CD14-positive monocyte (primary cell): ENCODE measurements at places on chromosomes 13 and 19.
A peak's percentile ranks its signal among the peaks of the same experiment; 100 is the strongest.

GRCh38 chr19:43101950-43102349 is 19.4 kb upstream of the PSG2 start:
- H3K27me3 ChIP-seq, result no peaks in the 10 kb centered on the region
- H3K4me3 ChIP-seq, result no peak overlapping the region

DNA sequence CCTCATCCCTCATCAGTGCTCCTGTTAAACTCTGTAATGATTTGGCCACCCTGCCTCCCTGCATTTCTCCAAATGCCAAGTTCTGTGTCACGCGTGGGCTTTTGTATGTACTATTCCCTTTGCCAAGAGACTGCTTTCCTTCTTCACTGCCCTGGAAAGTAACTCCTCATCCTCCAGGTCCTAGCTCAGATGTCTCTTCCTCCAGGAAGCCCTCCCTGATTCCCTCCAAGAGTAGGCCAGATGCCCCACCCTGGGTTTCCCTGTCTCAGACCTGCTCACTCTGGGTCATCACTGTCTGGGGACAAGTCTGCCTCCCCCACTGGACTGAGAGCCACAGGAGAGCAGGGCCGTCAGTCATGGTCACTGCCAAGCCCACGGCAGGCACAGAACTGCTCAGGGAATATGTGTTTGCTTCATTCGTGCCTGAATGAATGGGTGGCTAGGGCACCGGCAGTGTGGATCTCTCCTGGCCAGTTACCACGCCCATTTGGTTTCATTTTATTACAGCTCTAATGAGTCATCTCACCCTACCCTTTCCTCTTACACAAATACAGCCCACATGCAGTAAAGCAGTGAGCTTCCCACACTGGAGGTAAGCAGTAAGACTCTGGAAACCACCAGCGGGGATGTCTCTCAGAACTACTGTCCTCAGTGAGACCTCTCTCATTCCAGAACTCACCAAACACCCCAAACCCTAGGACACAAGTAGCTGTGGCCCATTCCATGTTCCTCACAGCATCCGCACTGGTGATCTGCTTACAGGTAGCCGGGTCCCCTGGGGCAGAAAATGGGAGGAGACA is 12.1 kb upstream of the GPR4 start:
- peaks cover 60% of the 10 kb centered on the region for H3K36me3 ChIP-seq
- no peaks in the 10 kb centered on the region for H3K27me3 ChIP-seq
- no peak overlapping the region for H3K4me3 ChIP-seq
- H3K4me1 ChIP-seq, result peaks cover 22% of the 10 kb centered on the region
- peak overlapping the region; percentile 82 for H3K27ac ChIP-seq
- DNase-seq, result peak; percentile 81

GRCh38 chr13:34628209-34628682 is 313.8 kb upstream of the NBEA start:
- H3K4me3 ChIP-seq, result no peak overlapping the region
- DNase-seq, result no peak
- H3K36me3 ChIP-seq, result no peaks in the 10 kb centered on the region
- H3K27me3 ChIP-seq, result no peaks in the 10 kb centered on the region
- H3K4me1 ChIP-seq, result no peaks in the 10 kb centered on the region

GRCh38 chr13:50132904-50133357 is 117.7 kb downstream of the KCNRG start:
- no peak overlapping the region for H3K27ac ChIP-seq
- no peak for DNase-seq
- no peak overlapping the region for H3K4me3 ChIP-seq
- H3K27me3 ChIP-seq, result peaks cover 20% of the 10 kb centered on the region
- peaks cover 49% of the 10 kb centered on the region for H3K4me1 ChIP-seq
- no peaks in the 10 kb centered on the region for H3K36me3 ChIP-seq

DNA sequence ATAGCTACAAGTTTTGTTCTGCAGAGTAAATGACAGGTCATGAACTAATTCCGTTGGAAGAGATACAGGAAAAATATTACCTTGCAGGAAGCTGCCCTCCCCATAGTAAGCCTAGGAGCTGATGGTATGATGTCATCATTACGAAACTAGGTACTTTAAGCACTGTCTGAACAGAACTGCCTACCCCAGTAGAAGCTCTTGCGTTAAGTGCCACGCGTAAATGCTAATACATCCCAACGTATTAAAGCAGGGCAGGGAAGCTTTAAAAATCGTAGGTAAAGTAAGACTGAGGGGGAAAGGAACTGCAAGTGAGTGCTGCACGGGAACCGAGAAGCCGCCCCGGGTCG is 572 bp downstream of the UGGT2 start:
- H3K4me1 ChIP-seq, result peaks cover 17% of the 10 kb centered on the region
- peak; percentile 12 for DNase-seq
- peak overlapping the region; percentile 84 for H3K4me3 ChIP-seq
- no peaks in the 10 kb centered on the region for H3K36me3 ChIP-seq
- peaks cover 4% of the 10 kb centered on the region for H3K27me3 ChIP-seq

GRCh38 chr13:28267497-28267896 is 129.2 kb downstream of the PAN3 start:
- no peak overlapping the region for H3K27ac ChIP-seq
- peaks cover 7% of the 10 kb centered on the region for H3K4me1 ChIP-seq
- H3K27me3 ChIP-seq, result no peaks in the 10 kb centered on the region
- H3K36me3 ChIP-seq, result peaks cover 84% of the 10 kb centered on the region
- DNase-seq, result no peak
- H3K4me3 ChIP-seq, result no peak overlapping the region

GRCh38 chr13:83765796-83766195 is 116.5 kb downstream of the SLITRK1 start:
- H3K27me3 ChIP-seq, result no peaks in the 10 kb centered on the region
- no peak overlapping the region for H3K27ac ChIP-seq
- DNase-seq, result no peak
- no peaks in the 10 kb centered on the region for H3K36me3 ChIP-seq
- H3K4me3 ChIP-seq, result no peak overlapping the region
